HT1080 (cell line): ENCODE measurements at places on chromosomes 6 and 20. TPM values are rescaled to one million over a fixed set of nuclear protein-coding genes. Genes with fewer than 3 reads are reported as not detected.

Gene C6orf118
- not detected in 2 replicates for total RNA-seq

Gene MATN4
- 0.10 TPM in 1 of 2 replicates, not detected in the other for total RNA-seq

Gene MYLK2
- total RNA-seq = 0.70 and 1.0 TPM in 2 replicates

Gene GPLD1
- total RNA-seq = 0.13 and 0.17 TPM in 2 replicates

Gene XKR7
- not detected in 2 replicates for total RNA-seq

Gene BMP2
- 0.32 and 0.57 TPM in 2 replicates for total RNA-seq

Gene WFDC9
- not detected in 2 replicates for total RNA-seq

Gene ASXL1
- total RNA-seq = 31.8 and 38.8 TPM in 2 replicates

Gene HELZ2
- total RNA-seq = 10.8 and 11.7 TPM in 2 replicates

Gene DDO
- total RNA-seq = 0.67 and 2.1 TPM in 2 replicates

Gene SLC35B3
- total RNA-seq = 7.5 and 9.2 TPM in 2 replicates

Gene GSTA3
- not detected in 2 replicates for total RNA-seq

Gene APCDD1L
- 0.27 and 1.0 TPM in 2 replicates for total RNA-seq

Gene KCNK16
- not detected in 2 replicates for total RNA-seq

Gene SLC2A10
- total RNA-seq = 0.55 TPM in 1 of 2 replicates, not detected in the other

Gene PNPLA1
- total RNA-seq = 0.03 TPM in 1 of 2 replicates, not detected in the other

Gene SHLD1
- total RNA-seq = 3.6 and 5.9 TPM in 2 replicates

Gene SOBP
- total RNA-seq = 1.9 and 4.3 TPM in 2 replicates

Gene NOX3
- not detected in 2 replicates for total RNA-seq

Gene PFDN4
- total RNA-seq = 57.7 and 71.9 TPM in 2 replicates

Gene FAM162B
- not detected in 2 replicates for total RNA-seq

Gene CRISP2
- not detected in 2 replicates for total RNA-seq

Gene CLPSL2
- not detected in 2 replicates for total RNA-seq

Gene ANKEF1
- total RNA-seq = 4.3 and 7.4 TPM in 2 replicates

Gene WDR27
- 14.9 and 18.7 TPM in 2 replicates for total RNA-seq

Gene CDC5L
- 22.6 and 23.5 TPM in 2 replicates for total RNA-seq

Gene BPIFB3
- total RNA-seq = not detected in 2 replicates

Gene NKX2-2
- 0.13 TPM in 1 of 2 replicates, not detected in the other for total RNA-seq
